Stimulated activated naive CD4-positive, alpha-beta T cell treated with Interleukin-2 at 50 U/mL for 16 hours (primary cell): ENCODE measurements at places on chromosomes 6 and 20.

DNA sequence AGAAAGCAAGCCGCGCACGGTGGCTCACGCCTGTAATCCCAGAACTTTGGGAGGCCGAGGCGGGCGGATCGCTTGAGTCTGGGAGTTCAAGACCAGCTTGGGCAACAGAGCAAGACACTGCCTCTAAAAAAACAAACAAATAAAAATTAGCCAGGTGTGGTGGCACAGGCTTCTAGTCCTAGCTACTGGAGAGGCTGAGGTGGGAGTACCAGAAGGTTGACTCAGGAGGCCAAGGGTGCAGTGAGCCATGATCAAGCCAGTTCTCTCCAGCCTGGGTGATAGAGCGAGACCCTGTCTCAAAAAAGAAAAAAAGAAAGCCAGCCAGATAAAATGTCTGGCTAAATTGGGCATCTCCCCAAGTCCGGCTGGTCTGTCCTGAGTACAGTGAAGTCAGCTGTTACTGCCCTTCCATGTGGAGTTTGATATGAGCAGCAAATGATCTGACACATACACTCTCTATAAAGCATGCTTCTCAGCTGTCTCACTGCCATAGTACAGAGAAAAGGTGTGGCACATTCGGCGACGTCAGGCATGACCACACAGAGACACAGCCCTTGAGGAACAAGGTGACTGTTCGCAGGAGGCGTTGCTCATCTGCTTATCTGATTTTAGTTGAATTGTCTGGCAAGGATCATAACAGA is 13.0 kb downstream of the CD83 start:
- no peak for DNase-seq

DNA sequence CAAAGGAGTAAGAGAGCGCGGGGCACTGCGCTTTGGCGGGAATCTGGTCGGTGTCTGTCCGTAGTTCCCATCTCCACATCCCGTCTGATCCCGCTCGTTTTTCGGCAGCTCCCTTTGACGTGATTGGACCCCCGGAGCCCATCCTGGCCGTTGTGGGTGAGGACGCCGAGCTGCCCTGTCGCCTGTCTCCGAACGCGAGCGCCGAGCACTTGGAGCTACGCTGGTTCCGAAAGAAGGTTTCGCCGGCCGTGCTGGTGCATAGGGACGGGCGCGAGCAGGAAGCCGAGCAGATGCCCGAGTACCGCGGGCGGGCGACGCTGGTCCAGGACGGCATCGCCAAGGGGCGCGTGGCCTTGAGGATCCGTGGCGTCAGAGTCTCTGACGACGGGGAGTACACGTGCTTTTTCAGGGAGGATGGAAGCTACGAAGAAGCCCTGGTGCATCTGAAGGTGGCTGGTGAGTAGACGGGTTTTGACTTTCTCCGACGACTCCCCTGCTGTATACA is 1.4 kb downstream of the BTN1A1 start:
- DNase-seq: peak; percentile 24

GRCh38 chr6:73200735-73201134 is 24.6 kb downstream of the KHDC1L start:
- no peak for DNase-seq

GRCh38 chr20:1618954-1619540 is 762 bp downstream of the SIRPB1 start:
- DNase-seq: no peak

- no peak for DNase-seq
These were observed 15.5 kb upstream of the MYMX start for GRCh38 chr6:44201200-44201599.

- DNase-seq: no peak
These were observed 45.3 kb downstream of the ELOVL4 start for GRCh38 chr6:79902046-79902445.

GRCh38 chr6:43076464-43077332 is 584 bp downstream of the PTK7 start:
- no peak for DNase-seq

DNA sequence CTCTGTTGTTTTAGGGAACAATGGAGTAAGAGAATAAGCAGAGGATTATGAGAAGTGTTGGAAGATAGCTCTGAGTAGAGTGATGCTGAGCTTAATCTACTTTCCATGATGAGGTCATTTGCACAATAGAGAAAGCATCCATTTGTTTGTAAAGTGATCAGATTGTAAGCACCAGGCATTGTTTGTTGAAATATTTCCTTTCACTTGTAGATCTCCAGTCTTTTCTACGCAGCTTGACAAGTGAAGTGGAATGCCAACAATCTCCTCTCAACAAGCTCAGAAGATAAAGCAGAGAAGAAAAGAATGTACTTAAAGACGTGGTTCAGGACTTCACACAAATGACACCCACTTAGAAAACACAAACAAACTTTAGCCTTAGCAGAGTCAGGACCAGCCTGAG is 80.1 kb upstream of the MARCKS start:
- no peak for DNase-seq
